Naive thymus-derived CD8-positive, alpha-beta T cell (primary cell): ENCODE measurements at places on chromosomes 3 and 15.

DNA sequence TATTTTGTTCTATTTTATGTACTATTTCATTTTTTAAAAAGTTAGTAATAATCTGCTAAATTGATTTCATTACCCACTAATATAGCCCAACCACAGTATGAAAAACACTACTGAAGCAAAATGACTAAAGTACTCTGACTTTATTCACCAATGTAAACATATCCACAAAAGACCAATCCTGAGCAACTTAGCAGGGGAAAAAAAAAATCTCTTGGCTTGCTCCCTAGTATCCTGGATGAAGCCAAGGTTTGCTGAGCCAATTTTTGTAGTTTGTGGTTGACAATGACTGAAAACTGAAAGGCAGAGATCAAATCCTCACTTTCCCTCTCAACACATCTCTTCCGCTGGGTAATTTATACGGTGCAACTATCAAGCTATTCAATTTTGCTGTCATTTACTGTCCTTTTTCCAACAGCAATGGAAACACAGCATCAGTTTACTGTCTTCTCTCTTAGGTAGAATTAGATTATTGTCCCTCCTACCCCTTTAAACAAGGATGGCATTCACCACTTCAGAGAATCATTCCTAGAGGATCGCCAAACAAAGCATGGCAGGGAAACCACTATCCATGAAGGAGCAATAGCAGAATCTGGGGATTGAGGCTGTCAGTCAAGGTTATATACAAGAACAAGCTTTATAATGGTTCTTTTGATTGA lies 149.7 kb downstream of the THRB start:
- no peak for DNase-seq

GRCh38 chr15:92533298-92533697 lies 122.3 kb downstream of the FAM174B start:
- DNase-seq, result no peak

DNA sequence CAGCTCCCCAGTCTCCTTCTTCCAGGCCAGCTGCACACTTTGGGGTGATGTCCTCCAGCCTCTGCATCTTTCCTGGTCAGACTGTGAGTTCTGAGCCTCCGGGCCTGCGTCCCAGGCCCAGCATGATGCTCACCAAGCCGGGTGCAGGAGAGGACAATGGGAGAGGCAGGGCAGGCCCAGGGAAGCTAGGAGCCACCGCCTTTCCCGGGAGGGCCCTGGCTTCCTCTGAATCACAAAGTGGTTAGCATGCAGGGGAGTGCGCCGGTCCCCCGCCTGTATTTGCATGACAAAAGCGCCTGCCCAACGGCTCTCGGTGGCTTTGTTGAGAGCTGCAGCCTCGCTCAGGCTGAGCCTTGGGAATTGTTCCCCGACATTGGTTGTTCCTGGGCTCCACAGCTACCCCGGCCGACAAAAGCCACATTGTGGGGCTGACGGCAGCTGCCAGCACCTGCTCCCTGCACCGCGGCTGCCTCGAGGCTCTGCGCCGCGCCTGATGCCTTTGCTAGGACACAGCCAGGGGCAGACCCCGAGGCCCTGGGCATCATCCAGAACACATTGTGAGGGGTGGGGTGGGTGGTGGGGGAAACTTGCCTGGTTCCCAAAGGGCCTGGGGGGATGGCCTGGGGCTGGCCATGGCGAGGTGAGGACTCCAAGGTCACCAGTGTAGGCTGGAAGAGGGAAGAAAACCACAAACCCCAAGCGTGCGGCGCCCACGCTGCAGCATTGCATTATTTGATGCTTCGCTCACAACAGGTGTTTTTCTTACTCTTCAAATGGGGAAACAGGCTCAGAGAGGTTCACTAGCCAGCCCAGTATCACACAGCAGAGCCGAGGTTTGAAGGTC lies 20.0 kb upstream of the KLF13 start:
- no peak for DNase-seq

DNA sequence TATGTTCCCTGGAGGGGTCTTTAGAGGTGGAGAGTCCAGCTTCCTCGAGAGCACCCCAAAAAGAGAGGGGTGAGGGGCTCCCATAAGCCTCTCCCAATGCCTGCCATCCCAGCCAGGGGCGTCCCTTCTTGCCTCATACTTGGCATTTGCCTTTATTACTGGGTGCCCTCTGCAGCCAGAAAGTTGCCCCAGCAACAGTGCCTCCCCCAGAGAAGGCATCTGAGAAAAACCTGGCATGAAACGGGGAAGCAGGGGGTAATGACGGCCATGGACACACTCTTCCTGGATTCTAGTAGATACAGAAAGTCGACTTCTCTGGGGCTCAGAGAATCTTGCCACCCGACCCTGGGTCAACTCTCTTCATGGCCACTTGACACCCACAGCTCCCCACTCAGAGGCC lies 90.1 kb downstream of the PCSK6 start:
- no peak for DNase-seq

- no peak for DNase-seq
Observed at GRCh38 chr3:169509359-169509758, 154.2 kb downstream of the MECOM start.

- DNase-seq, result no peak
Observed at GRCh38 chr15:85095566-85095965, 113.9 kb downstream of the PDE8A start.

DNA sequence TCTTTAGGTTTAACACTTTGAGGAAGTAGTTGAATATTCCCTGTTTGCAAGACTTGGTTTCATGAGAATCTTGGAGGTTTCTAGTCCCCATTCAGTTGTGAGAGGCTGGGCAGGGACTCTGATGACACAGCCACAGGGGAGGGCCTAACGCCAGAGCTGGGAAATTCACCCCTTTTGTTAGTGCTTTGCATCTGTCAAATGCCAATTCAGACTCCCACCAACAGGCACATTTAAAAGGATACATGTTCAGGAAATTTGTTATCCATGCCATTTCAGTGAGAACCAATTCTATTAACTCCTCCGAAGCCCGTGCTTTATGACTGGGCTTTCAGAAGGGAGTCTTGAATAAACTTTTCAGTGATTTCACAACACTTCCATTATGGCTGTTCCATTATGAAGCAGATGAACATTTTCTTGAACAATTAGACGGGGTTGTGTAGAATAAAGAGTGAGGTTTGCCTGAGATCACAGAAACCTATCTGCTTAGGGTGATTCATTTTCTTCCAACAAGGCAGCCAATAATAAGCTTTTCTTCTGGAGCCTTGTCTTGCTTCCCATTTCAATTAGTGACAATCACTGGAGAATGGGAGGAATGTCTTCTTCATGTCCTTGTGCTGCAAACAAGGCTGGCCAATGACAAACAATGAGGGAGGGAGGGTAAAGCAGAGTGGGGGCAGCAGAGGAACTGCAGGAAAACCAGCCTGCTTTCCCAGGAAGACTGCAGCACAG lies 90.6 kb downstream of the SOX14 start:
- DNase-seq, result no peak

DNA sequence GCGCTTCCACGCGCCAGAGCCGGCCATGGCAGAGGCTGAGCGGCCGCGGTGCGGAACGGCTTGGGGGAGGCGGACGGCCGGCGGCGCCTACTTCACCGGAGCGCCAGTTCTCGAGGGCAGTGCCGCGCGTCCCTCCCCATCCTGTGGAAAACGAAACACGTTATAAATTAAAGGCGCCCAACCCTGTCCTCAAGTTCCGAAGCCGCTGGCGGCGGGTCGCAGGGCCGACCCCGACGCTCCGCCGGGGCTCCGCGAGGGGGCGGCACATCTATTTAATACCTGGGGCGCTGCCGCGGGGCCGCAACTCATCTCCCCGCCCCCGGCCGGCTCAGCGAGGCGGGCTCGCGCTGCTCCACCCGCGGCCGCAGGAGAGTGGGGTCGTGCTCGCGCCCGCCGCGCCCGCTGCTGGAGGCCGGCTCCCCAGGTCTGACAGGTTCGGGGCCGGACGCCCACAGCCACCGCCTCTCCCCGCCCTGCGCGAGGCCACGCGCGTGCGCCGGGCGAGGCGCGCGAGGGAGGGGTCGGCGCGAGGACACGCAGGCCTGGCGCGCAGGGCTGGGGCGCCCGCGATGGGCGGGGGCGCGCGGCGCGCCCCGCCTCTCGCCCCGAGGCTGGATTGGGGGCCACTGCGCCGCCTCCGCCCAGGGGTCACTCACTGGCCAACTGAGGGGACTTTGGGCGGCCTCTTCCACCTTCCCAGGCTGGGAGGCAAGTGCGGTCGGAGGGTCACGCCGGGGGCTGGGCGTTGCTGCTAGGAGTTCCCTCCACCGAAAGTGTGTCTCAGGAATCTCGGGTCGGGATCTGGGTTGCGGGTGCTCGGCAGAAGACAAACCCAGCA lies at the start of gene SLC30A4:
TSS of gene SLC30A4 (minus strand) at position 428 of the 838 bp plus-strand sequence. CDS start at position 27, 401 bp downstream.
- DNase-seq, result peak; percentile 65

DNA sequence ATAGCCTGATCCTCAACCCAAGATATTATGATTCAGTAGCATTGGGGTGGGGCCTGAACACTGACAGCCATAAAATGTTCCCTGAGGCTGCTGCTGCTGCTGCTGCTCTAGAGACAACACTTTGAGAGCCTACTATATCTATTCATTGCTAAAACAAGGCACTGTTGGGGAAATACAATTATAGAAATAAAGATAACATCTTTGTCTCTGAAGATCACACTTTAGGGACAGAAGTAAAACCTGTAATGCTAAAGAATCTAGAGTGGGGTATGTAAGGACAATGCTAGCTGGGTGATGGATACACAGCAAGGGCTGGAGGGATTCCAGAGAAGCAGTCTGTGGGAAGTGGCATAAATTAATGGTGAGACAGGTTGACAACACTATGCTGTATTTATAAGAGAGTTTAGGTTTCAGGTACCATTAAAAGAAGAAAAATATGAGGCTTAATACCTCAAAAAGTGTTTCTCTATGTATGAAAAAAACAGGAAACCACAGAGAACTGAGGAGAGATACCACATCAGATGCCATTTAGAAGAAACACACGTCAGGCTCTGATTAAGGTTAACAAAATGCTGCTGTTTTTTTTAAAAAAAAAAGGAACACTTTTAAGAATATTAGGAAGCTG lies 115.9 kb downstream of the CBLB start:
- peak; percentile 46 for DNase-seq

- peak; percentile 74 for DNase-seq
Observed at GRCh38 chr15:33226559-33227181, 32.2 kb upstream of the FMN1 start.

GRCh38 chr15:64586984-64587383 lies 126.6 kb downstream of the ZNF609 start:
- no peak for DNase-seq

DNA sequence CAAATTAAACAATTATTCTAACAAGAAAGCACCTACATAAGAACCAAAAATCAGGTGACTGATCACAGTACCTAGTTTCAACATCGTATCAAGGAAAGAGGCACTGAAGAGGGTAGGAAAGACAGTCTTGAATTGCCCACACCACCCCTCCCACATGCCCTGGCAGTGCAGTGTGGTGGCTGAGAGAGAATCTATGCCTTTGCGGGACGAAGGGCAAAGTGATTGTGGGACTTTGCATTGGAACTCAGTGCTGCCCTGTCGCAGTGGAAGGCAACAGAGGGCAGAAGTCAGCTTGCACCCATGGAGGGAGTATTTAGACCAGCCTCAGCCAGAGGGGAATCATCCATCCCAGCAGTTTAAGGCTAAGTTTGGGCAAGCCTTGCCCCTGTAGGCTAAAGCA lies 24.5 kb downstream of the NEDD4 start:
- DNase-seq, result no peak

DNA sequence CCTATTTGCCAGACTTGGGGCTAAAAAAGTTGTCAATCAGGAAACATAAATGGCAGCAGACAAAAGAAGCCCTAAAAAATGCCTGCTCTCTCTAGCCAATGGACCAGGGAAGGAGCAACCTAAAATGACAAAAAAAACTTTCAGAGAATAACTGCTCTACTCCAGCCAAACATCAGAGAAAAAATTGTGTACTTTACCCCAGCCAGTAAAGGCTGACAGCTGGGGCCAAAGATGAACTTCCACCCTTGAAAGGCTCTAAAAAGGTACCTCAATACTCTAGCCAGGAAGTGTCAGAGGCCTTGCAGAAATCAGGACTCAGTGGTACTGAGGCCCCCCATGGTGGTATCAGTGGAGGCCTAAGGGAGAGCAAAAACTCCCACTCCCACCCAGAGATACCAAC lies 18.4 kb downstream of the C3orf70 start:
- no peak for DNase-seq

GRCh38 chr3:153285194-153285641 lies 123.2 kb downstream of the RAP2B start:
- no peak for DNase-seq

DNA sequence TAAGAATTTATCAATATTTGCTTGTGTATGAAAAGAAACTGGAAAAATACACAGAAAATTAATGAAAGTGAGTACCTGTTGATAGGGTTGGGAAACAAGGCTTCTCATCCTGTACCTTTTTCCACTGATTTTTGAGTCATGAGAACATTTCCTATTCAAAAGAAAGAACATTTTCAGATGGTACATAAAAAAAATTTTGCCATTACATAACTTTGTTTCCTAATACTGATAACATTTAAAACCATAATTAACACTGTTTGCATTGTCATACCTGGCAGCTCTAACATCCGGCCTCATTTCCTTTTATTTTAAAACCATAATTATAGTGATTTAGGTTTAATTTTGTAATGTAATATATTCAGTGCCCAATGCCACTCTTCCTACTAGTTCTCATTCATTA lies 11.7 kb downstream of the NKTR start:
- DNase-seq, result no peak

- DNase-seq, result no peak
Observed at GRCh38 chr3:176663837-176664831, 533.1 kb downstream of the TBL1XR1 start.

DNA sequence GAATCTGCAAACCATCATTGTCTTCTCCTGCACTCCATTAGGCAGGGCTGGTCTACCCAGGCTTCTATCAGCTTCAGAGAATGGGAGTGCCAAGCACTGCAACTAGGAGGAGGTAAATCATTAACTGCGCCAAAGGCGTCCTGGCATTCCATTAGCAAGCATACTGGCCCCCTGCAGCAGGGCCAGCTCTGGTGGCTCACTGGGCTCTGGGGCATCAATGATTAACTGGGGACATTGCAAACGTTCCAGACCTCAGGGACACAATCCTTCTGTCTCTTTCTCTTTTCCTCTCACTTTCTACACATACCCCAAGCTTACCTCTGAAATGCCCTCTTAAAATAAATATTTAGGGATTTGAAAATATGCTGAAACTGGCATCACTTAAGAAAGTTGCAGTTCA lies 129.0 kb downstream of the MYLK start:
- no peak for DNase-seq

- DNase-seq, result no peak
Observed at GRCh38 chr3:179200790-179201189, 50.1 kb downstream of the KCNMB3 start.

- DNase-seq, result no peak
Observed at GRCh38 chr3:125067225-125067624, 11.4 kb upstream of the HEG1 start.
